AG20443 (cell line): ENCODE measurements at places on chromosomes 5 and 9.

- no peak for DNase-seq
Measured at GRCh38 chr9:83196946-83197345, 134.0 kb upstream of the RASEF start.

- no peak for DNase-seq
Measured at GRCh38 chr9:83406921-83407320, 131.3 kb downstream of the FRMD3 start.

DNA sequence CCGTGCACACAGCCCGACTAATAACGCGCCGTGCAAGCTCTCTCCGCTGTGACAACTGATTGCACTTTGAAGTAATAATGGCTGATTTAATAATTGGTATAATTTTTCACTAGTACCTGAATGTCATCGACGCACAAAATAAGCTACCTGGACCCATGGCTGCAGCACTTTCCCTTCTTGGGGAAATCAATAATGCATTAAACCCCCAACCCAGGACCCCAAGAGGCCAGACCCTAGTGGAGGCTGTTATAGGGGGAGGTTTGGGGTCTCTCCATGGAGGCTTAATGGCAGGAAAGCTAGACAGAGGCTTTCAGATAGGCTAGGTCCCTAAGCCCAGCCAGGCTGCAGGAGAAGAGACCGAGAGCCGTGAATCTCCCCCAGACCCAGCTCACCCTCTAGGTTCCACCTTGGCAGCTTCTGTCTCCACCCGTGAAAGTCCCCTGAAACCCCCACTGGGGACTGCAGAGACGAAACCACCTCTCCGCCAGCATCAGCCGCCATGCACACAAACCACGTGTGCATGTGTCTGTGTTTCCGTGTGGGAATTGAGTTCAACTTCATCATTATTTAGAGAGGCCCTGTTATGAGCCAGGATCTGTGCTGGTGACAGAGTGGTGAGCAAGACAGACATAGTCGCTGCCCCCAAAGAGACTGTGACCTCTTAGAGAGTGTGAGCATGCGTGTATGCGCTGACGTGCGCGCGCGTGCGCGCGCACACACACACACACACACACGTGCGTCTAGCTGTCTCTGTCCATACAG is 168.6 kb upstream of the MVB12B start:
- peak; percentile 3 for DNase-seq

DNA sequence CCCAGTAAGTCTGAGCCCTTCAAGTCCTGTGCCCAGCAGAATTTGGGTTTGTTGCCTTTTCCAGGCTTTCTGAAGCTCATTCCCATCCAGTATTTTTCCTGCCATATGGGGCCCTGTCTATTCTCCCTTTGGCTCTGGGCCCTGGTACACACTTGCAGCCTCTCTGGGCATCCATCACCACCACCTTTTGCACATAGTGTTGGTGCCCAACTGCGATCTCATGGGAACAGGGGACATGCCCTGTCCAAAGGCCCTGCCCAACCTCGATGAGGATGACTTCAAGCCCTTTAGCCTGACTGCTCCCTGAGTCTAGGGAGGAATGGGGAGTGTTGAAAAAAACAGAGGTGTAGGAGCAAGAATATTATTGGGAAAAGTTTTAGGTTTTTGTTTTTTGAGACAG is 11.5 kb downstream of the RGS3 start:
- no peak for DNase-seq

GRCh38 chr5:32453916-32454315 is 9.4 kb upstream of the ZFR start:
- no peak for DNase-seq

- peak; percentile 33 for DNase-seq
Measured at GRCh38 chr5:103587185-103587748, 24.7 kb upstream of the NUDT12 start.

GRCh38 chr9:137323531-137324331 is 21.7 kb upstream of the NRARP start:
- no peak for DNase-seq

DNA sequence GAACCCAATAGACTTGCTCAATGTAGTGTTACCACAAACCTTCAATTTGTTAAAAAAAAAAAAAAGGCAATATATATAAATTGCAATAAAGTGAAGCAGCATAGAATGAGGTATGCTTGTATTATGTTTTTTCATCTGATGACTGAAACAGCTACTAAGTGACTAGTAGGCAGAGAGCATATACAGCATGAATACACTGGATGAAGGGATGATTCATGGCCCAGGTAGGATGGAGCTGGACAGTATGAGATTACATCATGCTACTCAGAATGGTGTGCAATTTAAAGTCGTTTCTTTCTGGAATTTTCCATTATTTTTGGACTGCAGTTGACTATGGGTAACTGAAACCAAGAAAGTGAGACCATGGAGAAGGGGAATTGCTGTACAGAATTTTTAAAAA is 161.2 kb downstream of the GNA14 start:
- DNase-seq: no peak

DNA sequence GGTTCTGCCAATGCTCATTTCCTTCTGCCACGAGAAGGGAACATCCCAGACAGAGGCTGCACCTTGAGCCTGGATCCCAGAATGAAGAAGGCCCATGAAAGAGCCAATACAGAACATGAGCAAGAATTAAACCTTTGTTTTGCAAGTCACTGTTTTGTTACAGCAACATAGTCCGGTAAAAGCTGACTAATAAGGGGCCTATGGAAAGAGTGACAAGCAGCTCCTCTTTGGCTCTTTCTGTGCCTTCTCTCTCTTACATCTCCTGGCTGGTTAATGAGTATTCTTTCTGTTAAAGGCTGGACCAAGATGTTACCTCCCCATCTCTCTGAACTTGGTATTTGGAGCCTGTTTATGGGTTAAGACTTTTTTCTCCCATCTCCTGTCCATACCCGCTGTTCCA is 10.8 kb downstream of the GFRA3 start:
- DNase-seq: no peak
